Caki2 (cell line): ENCODE measurements at places on chromosomes 16 and 17. TPM values are rescaled to one million over a fixed set of nuclear protein-coding genes. Genes with fewer than 3 reads are reported as not detected.

GRCh38 chr17:66767154-66767933, 67.6 kb upstream of the CACNG5 start:
- DNase-seq = no peak

DNA sequence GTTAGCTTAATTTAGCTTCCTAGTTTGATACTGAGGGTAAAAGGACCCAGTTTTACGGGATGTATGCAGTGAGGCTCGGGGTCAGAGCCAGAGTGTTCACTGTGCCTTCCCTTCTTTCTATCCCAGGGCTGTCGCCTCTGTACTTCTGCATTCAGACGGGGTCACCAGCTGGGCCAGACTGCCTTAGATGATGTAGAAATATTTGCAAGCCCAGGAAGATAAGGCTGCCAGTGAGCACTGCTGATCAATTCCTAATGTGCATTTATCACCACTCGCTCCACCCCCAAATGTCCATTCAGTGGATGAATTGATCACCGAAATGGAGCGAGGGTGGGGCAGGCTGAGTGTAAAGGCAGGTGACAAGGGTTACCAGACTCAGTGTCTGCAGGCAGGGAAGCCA, 9.1 kb downstream of the SHISA6 start:
- DNase-seq = no peak

DNA sequence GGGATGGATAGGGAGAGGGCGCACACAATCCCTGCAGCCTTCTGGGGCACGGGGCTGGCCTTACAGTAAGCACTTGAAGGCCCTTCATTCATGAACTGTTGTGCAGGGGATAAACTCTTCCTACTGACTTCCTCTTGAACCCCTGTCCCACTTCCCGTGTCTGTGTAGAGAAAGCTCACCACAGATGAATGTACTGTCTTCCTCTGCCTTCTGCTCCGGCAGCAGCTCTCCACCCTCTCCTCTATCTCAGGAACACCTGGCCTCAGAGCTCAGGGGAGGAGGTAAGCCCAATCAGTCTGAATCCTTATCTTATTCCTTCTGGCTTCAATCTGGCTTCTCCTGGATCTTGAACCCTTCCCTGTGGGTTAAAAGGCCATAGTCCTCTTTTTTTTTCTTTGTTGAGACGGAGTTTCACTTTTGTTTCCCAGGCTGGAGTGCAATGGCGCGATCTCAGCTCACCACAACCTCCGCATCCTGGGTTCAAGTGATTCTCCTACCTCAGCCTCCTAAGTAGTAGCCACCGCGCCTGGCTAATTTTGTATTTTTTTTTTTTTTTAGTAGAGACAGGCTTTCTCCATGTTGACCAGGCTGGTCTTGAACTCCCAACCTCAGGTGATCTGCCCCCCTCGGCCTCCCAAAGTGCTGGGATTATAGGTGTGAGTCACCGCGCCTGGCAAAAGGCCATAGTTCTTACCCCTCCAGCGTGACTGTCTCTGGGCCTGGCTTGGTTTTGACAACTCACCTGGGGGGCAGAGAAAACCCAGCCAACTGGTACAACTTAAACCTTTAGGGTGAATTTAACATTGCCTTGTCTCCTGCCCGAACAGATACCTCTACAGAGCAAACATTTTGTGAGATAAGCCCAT, 7.2 kb upstream of the SLC52A1 start:
- DNase-seq = no peak

PRSS8 gene
- total RNA-seq = 2.9 and 4.4 TPM in 2 replicates

GRCh38 chr16:86011532-86011931, 112.6 kb downstream of the IRF8 start:
- DNase-seq = no peak

DNA sequence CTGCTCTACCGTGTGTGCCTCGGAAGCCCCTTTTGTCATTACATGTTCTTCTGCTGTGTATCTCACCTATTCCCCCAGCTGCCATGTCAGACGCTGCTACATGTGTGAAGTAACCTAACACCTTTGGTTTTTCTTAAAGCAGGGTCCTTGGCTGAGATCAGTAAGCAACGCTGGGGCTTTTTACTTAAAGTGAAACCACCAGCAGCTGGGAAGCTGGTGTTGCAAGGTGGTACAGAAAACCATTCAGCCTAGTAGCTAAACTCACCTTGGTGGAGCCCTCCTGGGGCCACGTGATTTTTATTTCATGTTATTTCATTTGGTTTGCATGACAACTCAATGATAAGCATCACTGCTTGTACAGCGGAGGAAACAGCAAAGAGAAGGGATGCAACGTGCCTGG, 62.6 kb downstream of the PLCG2 start:
- no peak for DNase-seq

DNA sequence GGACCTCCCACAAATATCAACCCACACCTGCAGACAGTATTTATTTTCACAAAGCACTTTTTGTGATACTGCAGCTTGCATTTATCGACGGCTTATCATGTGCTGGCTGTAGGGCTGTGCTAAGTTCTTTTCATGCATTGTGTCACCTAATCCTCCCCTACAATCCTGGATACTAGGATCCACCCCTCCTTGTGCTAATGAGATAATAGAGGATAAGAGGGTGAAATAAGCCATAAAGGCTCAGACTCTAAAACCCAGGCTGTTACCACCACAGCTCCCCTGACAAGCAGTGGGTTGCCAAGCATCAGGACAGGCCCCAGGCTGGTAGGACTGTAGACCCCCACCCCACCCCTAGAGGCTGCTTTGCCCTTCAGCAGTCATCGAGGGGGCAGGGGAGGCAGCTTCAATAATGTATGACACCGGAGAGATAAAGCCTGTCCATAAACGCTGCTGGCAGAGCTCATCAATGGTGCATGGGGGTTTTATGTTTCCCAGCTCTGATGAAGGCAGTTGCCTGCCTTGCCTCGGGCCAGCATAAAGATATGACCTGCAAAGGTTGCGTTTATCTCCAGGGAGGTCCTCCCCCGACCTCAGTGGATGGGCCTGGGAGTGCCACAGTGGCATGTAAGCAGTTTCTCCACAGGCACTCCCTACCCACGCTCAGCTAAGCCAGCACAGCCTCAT, 73.9 kb upstream of the C16orf82 start:
- no peak for DNase-seq

- DNase-seq = no peak
These were observed 6.5 kb downstream of the SGSH start for GRCh38 chr17:80213643-80213975.

TOM1L1 gene
- total RNA-seq = 33.9 and 35.2 TPM in 2 replicates

GLIS2 gene
- total RNA-seq = 5.7 and 7.4 TPM in 2 replicates

DNA sequence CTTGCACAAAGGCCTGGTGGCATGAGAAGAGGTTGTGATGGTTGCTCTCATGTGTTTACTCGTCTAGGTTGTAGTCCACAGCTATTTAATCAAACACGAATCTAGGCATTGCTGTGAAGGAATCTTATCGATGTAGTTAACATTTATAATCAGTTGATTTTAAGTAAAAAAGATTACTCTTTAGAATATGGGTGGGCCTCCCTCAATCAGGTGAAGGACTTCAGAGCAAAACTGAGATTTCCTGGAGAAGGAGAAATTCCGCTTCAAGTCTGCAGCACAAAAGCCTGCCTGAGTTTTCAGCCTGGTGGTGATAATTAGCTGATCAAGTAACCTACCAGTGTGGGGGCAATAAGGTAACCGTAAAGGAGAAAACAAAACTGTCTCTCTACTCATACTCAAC, 523.6 kb downstream of the GRIN2A start:
- no peak for DNase-seq

DNA sequence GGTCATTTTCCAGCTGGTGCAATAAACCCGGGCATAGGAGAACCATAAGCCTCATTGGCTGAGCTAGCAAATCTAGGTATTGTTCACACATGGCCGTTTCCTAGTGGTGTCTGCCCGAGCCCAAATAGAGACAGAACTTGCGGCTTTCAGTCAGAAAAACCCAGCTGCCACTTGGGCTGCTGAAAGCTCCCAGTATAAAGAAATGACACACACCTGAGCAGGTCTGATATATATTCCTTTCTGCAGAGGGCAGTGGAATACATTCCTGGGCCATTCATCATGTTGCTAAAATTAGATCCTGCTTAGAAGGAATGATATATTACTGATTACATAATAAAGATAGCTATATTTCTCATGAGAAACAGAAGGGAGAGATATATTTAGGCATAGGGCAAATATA, 83.9 kb upstream of the IRX5 start:
- DNase-seq = peak; percentile 58

GRCh38 chr17:75088465-75089417, 987 bp downstream of the SLC16A5 start:
- DNase-seq = no peak

HOXB3 gene
- total RNA-seq = 1.1 and 15.0 TPM in 2 replicates

PLK1 gene
- 20.9 and 23.2 TPM in 2 replicates for total RNA-seq

DNA sequence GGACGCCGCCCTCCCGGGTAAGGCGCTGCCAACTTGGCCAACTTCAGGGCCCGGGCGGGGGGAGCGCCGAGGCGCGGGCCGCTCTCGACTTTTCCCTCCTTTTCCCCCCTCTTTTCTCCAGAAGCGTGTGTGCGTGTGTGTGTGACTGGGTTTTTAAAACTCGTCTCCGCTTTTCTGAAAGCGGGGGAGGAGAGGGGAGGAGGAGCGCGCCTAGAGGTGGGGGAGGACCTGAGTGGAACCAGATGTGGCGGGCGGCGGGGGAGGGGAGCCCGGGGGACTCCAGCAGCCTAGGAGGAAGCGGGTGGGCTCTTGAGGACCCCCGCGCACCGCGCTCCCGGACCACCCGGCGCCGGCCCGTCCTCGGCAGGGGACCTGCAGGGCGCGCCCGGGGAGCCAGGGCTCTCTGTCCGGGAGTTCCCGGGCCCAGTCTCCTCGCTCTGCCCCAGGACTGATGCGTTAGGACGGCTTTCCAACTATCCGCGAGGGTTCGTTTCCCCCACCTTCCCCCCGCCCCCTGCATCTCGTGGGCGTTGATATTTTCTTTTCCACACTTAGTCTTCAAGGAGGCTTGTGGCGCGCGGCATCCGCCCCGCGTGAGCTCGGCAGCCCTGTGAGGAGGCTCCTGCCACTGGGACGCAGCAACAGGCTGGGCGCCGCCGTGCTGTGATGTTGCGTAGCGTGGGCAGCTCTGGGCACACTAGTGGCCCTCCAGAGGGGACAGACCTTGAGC, 599 bp downstream of the MRC2 start:
- DNase-seq = peak; percentile 27

DNA sequence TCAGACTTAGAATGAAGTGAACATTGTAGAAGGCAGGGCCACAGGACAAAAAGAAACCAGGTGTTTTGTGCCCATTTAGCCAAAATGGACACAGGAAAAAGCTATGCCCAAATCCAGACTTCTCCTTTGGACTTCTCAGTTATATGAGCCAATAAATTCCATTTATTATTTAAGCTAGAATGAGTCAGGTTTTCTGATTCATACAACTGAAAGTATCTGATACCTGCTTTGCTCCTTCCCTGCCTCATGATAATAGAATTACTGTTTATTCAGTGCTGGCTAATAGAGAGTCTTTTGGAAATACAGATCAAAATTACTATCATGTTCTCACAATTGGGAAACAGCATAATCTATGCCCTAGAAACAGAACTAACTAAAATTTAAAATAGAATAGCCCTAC, 8.7 kb upstream of the CPD start:
- DNase-seq = no peak
